ENCODE measurements at places on chromosomes 12 and 14.

- no peak for DNase-seq
These were observed 82.6 kb downstream of the GALNT8 start for GRCh38 chr12:4802841-4803240.

DNA sequence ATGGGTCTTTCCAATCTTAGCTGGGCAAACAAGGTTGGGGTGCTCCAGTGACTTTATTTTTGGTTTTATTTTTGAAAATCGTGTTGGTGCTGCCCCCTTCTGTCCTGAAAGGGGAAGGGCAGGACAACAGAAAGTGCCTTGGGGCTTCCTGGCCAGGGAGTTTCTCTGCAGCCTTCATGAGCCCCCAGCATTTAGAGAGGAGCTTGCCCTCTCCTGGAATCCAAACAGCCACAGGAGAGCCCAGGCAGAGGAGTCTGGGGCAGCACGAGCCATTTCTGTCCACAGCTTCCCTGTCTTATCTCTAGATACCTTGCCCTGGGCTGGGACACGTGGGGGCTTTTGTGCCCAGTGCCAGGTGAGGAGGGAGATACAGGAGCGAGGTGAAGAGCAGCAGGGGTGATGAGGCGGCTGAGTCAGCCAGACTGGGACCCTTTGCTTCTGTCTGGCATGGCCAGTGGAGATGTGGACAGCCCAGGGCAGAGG is 4.4 kb upstream of the C1RL start:
- no peak for DNase-seq

- DNase-seq = peak; percentile 62
These were observed 69.6 kb downstream of the NT5DC3 start for GRCh38 chr12:103771466-103771865.

DNA sequence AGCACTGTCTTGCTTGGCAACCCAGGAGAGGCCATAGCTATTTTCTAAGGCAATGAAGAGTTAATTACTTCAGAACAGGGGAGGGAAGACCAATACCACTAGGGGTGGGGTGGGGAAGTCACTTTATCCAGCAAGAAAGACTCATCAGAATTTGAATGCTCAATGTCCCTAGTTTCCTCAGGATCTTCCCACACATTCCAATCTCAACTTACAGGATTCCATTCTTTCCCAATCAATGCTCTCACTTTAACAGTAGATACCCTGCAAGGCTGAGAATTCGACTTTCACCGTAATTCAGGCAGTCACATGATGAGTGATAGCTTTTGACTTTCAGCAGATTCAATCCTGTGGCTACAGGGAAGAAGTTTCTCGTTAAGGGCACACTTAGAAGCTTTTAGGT is 526.6 kb upstream of the SEL1L start:
- no peak for DNase-seq

GRCh38 chr12:4164559-4165558 is 108.7 kb upstream of the CCND2 start:
- no peak for DNase-seq

DNA sequence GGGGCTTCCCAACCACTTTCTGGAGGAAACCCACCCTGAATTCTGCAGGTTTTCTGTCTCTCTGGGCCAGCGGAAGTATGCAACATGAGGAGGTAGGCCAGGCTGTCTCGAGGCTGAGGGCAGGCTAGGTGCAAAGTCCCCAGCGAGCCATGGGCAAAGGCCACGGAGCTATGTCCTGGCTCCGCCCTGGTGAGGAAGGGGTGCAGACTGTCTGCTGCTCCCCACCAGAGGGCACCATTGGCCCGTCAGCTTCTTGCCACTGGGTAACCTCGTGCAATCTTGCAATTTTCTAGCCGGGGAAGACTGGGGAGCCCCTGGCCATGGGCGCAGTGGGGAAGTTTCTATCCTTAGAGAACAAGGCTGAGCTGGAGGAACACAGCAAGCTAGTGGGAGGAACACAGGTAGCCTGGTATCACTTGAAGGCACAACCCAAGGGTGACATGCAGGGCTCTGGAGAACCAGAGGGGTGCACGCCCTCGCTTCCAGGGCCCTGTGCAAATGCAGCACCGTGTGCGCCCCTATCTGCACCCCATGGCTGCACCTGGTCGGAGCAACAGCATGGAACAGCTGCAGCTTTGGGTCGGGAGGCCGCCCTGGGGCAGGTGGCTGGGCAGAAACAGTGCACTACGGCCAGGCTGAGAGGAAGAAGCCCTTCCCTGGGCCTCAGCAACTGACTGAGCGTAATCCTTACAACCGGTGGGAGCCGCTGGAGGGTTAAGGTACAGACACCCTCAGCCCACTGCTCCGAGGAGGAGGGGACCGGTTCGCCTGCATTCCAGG is 27.6 kb upstream of the RPLP0 start:
- peak; percentile 93 for DNase-seq

GRCh38 chr12:30934811-30935210 is 8.3 kb downstream of the TSPAN11 start:
- no peak for DNase-seq

GRCh38 chr12:49777800-49778748 is 36.7 kb downstream of the TMBIM6 start:
- peak; percentile 71 for DNase-seq

- DNase-seq = no peak
These were observed 105.1 kb downstream of the AKAP6 start for GRCh38 chr14:32434180-32434579.

- no peak for DNase-seq
These were observed 365.4 kb upstream of the ATP2B1 start for GRCh38 chr12:90074086-90074485.

GRCh38 chr12:68281322-68282077 is 28.1 kb upstream of the IL22 start:
- no peak for DNase-seq

- DNase-seq = no peak
These were observed 901 bp downstream of the B3GNT4 start for GRCh38 chr12:122204167-122205052.

- no peak for DNase-seq
These were observed 440.8 kb downstream of the NRXN3 start for GRCh38 chr14:78610994-78611393.

DNA sequence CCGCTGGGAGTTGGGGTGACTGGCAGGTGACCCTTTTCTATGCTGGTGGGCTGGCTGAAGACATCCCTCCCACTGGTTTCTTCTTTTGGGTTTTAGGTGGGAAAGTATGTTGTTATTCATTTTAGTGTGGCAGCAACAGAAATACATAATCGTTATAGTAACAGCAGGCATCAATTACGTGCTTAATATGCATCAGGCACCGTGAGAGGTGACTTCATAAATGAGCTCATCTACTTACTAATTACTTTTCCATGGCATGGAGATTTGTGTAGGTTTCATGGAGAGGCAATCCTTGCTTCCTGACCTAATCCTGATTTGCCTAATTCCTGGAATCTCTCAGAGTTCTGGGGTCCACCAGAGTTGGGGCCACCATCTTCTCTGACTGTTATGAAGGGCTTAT is 13.4 kb upstream of the CELA1 start:
- DNase-seq = no peak

- no peak for DNase-seq
These were observed 153.2 kb upstream of the BCL2L14 start for GRCh38 chr12:11917501-11917900.

- DNase-seq = no peak
These were observed 64.8 kb downstream of the DACT1 start for GRCh38 chr14:58702441-58703160.

DNA sequence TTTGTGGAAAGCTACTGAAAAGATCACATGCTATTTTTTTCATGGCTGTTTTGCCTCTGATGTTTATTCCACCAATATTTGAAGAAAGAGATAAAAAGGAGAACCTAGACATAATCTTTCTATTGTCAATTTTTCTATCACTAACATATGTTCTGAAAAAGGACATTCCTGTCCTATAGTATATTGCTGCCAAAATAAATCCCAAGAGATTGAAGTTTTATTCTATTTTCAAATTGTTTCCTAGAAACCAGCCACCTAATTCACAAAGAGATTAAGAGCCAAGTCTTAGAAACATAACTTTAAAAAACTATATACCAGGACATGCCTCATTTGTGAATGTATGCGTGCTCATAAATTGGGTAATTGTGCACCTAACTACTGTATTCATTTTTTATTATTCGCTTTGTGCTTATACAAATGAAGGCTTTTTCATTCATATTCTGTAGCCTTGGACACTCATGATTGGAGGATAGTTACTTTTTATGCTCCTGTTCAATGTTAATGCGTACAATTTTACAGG is 200.7 kb downstream of the FUT8 start:
- no peak for DNase-seq

GRCh38 chr14:63361790-63362189 is 43.1 kb upstream of the GPHB5 start:
- no peak for DNase-seq

- no peak for DNase-seq
These were observed 35.9 kb downstream of the PDZRN4 start for GRCh38 chr12:41224066-41224465.

DNA sequence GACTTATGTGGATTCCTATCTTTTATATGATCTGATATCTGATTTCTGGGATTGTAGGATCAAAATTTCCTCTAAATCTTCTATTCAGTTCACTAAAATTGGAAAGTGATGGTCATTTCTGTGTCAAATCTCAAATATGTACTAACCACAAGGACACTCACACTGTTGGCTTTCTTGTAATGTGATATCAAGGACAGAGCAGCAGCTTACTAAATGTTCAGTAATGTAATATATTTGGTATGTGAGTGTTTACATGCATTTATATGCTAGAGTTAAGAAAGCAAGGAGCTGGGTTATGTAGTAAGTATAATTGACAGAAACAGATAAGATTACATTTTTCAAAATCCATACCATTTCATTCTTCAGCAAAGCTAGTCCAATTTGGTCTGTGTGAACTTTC is 16.5 kb downstream of the PUS7L start:
- DNase-seq = no peak

- DNase-seq = no peak
These were observed 33.3 kb downstream of the RCOR1 start for GRCh38 chr14:102625564-102626296.

- DNase-seq = no peak
These were observed 41.5 kb downstream of the ANO6 start for GRCh38 chr12:45257185-45257930.

DNA sequence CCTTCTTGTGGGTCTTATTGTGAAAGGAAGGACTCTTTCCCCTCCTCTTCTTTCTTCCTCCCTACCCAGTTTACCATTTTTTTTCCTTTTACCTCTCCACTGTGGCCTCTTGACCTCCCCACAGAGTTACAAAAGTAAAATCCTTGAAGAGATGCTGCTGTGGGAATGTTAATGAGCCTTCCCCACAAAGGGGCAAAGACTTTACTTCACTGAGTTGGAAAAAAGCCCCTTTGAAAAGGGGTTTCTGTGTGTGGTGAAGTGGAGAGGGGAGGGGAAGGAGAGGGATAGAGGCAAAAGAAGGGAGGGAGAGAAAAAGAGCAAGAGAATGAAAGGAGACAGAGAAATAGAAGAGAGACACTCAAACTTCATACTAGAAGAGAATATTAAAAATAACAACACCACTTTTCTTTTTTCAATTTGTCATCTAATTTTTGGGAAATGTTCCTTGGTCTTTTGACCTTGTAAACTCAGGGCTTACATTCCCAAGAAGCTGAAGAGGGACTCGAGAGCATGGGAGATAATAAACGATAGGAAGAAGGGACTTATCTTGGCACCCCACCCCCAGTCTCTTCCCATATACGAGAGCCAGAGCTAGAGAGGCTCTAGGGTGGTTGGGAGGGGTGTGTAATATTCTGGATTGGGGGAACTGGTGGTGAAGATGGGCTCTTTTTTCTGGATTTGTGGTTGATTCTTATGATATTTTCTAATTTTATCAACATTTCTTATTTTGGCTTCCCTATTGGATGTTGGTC is 13.2 kb upstream of the SALL2 start:
- DNase-seq = no peak

DNA sequence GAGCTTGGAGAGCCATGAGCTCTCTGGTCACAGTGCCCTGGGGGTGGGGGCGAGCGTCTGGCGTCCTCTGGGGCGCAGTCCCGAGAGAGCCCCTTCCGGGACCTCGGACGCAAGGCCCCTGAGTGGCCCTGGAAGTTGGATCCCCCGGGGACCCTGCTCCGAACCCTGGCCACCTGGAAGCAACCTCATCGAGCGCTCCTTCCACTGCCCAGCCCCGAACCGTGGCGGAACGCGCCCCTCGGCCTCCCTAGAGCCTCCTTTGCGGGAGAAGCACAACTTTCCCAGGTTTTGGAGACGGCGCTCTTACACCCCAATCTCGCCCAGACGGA is 1.2 kb downstream of the NOS1 start:
- DNase-seq = no peak

DNA sequence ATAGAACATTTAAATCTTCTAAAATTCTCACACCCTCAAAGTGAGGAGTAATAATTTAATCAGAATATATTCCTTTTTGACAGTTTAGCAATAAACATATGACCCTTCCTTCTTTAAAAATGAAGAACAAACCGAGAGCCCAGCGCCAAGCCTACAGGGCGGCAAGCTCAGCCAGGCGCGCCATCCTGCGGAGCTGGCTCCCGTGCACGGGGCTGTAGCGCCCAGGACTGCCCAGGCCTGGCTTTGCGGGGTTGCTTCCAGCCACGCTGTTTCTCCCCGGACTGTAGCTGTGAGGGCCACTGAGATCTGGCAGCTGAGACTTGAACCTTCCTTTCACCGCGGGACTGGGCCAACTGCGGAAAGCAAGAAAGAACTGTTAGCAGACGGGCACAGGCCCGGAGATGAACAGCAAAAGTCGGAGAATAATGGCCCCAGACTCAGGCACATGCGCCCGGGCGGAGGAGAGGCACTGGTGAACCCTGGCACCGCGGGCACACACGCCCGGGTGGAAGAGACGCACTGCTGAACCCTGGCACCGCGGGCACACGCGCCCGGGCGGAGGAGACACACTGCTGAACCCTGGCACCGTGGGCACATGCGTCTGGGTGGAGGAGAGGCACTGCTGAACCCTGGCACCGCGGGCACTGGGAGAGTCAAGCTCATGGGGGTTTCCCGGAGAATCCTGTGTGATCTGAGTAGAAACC is 16.6 kb downstream of the PGAM5 start:
- DNase-seq = no peak

DNA sequence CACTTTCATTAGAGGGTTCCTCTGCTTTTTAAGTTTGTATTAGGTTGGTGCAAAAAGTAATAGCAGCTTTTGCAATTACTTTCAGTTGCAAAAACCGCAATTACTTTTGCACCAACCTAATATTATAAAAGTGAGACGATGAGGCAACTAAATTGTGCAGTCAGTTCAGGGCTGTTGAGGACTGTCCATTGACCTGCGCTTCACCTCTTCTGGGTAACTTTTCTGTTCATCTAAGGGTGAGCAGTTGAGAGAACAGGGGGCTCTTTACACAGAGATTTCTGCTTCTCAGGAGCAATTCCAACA is 191.3 kb downstream of the AACS start:
- DNase-seq = no peak

DNA sequence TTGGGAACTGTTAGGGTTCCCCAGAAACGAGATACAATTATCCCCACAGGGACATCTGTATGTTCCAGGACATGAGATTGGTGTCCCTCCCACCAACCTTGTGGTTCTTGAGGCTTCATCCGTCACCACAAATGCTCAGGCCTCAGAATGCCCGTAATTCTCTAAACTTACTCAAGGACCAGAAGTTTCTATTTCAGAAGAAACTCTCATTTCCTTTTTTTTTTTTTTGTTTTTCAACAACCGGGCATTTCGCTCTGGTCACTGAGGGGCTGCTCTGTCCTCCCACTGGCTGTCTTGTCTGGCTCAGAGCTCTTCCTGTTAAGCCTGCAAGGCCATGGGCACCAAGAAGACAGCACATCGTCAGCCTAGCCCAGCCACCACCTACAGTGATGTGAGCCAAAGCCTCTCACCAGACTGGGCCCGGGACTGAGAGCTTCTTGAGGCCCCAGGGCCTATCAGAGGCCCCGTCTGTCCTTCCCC is 36.2 kb downstream of the VDR start:
- no peak for DNase-seq
